Activated CD8-positive, alpha-beta memory T cell treated with anti-CD3 and anti-CD28 coated beads for 4 hours (primary cell): ENCODE measurements at places on chromosomes 7 and 10.

GRCh38 chr10:132452216-132452650 lies 55.2 kb downstream of the PWWP2B start:
- peak; percentile 38 for DNase-seq

DNA sequence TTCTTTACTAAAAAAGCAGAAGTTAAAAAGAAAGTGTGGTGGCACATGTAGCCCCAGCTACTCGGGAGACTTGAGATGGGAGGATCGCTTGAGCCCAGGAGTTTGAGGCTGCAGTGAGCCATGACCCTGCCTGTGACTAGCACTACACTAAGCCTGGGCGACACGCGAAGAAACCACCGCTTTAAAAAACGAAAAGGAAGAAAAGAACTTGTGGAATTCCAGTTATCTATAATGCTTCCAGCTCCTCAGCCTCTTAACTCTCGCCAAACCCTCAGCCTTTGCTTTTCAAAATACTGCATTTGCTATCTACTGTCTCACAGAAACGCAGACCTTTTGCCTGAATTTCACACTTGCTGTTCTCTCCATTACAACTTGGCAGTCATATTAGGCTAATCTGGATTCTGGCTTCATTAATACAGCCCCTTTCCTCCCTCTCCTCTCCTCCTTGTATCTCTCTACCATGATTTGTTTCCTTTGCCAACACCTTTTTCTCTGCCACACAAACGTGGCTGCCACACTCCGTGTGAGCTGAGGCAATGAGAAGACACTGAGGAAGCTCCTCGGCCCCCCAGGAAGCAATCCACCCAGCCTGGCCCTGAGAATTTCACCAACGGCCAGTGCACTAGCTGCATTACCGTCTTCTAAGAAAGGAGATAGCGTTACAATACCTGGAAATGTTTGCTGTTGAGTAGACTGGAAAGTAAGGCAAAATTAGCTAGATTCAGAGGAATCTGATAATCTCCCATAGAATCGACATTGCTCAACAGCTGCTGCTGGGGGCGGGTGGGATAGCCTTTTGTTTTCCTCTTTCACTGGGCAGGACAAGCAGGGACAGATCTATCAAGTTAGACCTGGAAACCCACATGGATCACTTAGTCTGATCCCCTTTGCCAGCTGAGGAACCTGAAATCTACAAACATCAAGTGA lies 37.2 kb downstream of the CALML5 start:
- DNase-seq = no peak

DNA sequence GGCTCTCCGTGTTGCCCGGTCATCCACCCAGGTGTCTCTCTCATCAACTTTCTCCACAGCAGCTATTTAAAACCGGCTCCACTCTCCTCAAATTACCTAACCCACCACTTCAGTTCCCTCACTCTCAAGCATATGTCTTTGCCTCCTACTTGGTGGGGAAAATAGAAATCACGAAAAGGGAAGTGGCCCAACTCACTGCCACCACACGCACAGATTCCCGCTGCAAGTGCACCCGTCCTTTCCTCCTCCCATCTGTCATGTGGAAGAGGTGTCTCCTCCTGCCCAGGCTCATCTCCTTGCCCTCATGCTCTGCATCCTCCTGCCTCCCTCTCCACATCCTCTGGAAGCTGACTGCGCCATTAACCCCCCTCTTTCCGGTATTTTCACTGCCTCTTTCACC lies 80.8 kb upstream of the MKX start:
- no peak for DNase-seq

DNA sequence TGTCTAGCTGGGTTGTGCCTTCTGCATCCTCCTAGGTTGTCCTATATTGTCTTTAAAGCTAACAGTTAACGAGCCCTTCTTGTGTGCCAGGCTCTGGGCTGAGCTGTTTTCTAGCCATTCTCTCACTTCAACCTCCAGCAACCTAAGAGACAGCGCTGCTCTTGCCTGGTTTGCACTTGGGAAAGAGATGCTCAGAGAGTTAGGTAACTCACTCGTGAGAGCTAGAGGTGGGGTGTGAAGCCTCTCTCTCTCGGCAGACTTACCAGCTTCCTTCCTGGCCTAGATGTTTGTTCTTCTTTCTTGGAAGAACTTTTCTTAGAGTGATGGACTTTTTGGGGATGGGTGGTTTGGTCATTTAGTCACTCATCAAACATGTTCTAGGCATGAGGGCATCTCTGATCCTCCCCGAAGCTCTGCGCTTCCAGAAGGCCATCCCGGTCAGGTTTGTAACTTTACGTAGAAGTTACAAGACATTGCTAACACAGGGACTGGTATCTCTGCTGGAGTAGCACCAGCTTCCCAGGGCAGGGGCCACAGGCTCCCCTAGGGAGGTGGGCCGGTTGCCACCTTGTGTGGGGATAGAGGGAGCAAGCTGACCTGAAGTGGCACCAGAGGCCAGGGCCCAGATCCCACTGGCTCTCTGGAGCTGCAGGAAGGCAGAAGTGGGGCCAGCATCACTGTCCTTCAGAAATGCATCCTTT lies 14.3 kb downstream of the TSPAN15 start:
- no peak for DNase-seq
